ENCODE measurements at places on chromosomes 7 and 10. TPM values are rescaled to one million over a fixed set of nuclear protein-coding genes. Genes with fewer than 3 reads are reported as not detected.

DNA sequence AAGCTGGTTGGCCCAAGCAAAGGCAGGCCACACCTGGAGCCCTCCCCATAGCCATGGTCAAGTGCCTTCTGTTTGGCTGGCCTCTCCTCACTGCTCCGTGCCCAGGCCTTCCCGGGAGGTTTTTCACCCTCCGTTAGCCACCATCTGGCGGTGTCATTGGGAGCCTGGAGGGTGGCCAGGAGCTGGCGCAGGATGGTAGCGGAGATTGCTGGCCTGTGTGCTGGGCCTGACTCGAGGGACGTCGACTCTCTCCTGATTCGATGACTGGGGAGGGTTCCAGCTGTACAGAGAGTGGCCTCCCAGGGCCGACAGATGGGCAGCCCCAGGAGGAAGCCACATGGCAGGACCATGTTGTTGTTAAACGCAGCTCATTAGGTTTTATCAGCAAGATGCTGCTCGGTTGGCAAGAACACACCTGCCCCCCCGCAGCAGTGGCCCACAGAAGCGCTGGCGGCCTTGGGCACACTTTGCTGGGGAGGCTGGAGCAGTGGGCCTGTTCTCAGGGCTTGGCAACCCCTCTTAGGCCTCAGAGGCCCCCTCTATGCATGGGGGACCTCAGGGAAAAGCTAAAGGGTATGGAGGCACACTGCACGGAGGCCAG lies 64.0 kb upstream of the CACUL1 start:
- DNase-seq, result no peak

DNA sequence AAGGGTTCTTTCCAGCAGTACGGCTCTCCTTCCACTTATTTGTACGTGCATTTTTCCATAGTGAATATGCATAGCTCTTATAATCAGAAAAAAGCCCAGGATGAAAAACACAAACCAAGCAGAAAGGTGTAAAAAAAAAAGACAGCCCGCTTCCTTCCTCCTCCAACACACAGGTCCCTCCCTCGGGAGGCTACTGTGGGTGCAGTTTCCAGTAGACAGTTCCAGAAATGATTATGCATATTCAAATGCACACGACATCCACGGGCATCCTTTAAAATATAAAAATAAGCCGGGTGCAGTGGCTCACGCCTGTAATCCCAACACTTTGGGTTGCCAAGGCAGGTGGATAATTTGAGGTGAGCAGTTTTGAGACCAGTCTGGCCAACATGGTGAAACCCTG lies 59.9 kb downstream of the TNRC18 start:
- no peak for DNase-seq

DNA sequence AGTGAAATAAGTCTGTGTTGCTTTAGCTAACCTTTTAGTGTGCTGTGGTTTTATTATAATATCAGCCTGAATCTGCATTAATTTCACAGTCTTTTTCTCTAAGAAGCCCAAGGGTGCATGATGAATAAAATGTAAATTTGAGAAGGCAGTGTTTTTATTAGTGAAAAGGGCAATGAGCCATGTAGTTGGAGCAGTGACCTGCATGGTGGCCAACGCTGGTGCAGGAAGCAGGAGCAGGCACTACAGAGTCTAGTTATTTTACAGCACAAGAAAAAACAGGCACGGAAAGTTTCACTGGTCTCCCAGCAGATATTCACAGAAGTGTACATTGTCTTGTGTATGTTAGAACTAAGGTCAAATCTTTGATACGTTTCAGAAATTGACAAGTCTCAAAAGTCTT lies 247.8 kb downstream of the CELF2 start:
- DNase-seq, result no peak

DNA sequence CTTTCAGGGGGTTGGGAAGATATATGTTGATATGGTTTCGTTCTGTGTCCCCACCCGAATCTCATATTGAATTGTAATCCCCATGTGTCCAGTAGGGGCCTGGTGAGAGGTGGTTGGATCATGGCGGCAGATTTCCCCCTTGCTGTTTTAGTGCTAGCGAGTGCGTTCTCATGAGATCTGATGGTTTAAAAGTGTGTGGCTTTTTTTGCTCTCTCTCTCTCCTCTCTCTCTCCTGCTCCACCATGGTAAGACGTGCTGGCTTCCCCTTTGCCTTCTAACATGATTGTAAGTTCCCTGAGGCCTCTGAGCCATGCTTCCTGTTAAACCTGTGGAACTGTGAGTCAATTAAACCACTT lies 68.4 kb upstream of the PDZD8 start:
- DNase-seq, result no peak

The PRLHR gene
- not detected for total RNA-seq

GRCh38 chr10:122526892-122527291 lies 33.7 kb upstream of the DMBT1 start:
- no peak for DNase-seq

DNA sequence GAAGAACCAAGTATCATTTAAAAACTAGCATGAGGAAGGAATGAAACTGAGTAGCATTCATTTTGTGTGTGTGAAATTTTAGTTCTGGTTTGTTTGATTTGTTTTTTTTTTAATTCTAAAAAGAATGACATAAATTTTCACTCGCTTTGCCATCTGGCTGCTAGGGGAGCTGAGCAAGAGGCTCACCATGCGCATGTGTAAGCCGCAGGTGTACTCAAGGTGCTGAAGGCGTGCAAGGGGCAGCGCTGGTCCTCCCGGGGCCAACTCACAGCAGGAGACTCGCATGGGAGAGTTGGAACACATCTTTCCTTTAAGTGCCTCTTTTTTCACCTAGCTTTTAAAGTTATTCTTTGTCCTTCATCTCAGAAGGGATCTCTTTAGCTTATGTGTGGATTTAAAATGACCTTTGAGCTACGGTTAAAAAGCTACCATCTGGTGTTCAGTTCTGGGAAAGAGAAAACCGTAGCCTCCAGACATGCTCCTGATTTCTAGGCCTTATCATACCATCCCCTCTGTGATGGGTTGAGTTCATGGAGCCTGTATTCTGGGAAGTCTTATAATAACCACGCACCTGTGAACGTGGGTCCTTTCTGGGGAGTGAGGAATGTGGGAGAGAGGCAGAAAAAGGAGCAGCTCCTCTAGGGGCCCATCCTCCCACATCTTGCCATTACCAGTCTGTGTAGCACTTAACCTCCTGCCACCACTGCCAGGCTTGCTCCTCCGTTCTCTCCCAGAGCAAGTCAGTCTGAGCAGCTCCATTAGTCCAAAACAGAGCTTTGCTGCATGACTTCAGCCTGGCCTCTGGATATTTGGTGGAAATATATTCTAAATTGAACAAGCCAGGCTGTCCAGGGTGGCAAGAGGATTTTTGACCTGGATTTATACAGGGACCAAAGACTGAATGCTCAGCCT lies 61.9 kb downstream of the KLHDC10 start:
- no peak for DNase-seq

The MMP21 gene
- total RNA-seq, result not detected

- no peak for DNase-seq
Observed at GRCh38 chr10:77494327-77494726, 143.3 kb downstream of the KCNMA1 start.

DNA sequence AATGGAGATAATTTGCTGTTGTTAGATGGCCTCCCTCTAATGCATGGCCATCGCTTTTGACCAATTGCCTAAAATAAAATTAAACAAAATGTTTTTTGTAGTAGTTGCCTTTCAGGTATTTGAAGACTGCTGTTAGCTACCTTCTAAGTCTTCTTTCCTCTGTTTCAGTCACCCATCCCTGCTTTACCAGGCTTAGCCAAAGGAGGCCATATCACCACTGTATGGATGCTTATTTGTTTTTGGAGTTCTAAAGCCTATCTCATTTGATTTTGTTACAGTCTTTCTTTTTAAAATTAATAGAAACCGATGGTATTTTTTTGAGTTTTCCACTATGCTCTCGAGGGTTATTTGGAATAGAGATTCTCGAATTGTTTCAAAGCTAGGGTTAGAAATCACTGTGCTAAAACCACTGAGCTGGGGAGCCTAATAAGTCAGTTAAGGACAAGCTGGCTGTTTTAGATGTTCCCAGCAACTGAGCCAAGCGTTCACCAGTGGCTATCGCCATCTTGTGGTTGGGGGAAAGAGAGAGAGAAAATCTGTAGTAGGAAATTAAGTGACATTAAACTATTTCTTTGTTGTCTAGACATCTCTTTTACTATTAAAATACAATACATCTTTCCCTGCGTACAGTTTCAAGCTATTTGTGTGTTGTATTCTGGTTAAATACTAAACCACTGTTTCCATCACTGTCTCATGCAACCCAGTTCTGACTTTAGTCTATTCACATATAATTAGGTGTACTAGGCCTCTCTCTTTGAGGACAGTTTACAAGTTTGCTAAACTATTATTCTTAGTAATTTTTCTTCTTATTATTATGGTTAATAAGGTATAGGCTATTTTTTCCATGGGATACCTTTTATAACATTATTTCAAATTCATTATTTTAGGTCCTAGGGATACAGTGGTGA lies 52.2 kb downstream of the GPR158 start:
- DNase-seq, result peak; percentile 42

The ATOH7 gene
- total RNA-seq, result under 0.01 TPM

DNA sequence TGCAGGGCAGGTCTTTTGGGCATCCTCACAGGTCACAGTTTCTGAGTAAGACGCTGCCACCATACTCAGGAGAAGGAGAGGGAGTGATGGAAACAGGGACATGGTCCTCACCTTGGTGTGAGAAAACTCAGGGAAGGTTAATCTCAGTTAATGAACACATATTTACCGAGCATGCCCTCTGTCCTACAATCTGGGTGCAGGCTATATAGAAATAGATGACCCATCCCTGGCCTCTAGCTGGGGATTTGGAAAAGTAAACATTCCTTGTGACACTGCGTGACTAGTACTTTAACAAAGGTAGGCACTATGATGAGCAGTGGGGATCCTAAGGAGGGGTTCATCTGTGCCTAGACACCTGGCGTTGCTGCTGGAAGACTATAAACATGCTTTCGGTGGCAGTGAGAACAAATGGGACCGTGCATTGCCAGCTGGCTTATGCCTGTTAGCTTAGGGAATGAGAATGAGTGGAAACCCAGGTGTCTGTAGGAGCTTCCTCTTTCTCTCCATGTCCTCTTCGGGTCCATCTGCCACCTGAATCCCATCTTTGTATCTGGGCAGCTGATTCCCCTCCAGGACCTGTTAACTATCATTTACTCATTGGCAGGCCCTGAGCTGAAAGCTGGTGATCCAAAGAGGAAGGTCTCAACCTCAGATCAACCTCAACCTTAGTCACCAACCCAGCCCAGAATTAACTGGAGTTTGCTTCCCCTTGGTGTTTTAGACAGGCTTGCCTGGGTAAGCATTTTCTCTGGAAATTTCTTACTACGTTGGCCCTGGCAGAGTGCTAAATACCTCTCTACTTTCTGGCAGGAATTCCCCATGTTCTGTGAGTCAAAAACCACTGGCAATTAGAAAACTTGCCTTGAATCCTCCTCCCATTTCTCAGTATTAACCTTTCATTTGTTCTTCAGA lies 794 bp downstream of the MBL2 start:
- DNase-seq, result peak; percentile 25

The GRM3 gene
- total RNA-seq, result not detected

- DNase-seq, result no peak
Observed at GRCh38 chr7:81719865-81720264, 50.0 kb downstream of the HGF start.

GRCh38 chr10:1731592-1731991 lies 5.7 kb downstream of the ADARB2 start:
- DNase-seq, result no peak

GRCh38 chr10:83723080-83723479 lies 416.2 kb upstream of the GHITM start:
- no peak for DNase-seq

- DNase-seq, result no peak
Observed at GRCh38 chr7:106282390-106282789, 2.4 kb downstream of the NAMPT start.

- peak; percentile 53 for DNase-seq
Observed at GRCh38 chr10:14536241-14537213, 205.8 kb upstream of the FRMD4A start.

DNA sequence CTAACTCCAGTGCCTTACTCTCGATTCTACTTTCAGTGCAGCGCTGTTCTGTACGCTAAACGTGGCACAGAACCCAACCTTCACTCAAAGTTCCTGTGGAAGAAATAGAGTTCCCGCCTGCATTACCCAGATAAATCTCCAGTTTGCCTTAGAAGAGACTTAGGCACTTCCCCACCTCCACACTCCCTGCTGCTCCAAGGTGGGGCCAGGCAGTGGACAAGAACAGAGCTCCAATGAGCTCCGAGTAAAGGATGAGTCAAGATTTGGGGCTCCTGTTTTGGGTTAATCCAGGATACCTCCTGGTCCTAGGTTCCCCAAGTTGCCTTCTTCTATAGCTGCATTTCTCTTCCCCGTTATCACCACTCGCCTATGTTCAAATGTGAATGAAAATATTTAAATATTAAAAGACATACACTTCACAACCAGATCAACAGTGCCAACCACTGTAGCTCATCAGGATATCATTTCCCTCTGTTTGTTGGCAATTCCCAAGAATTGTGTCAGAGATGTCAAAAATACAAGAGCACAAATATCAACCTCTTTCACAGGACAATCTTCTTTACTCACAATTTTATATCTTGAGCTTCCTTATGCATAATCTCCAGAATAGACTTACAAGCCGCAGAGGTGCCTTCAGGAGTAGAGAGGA lies 48.0 kb downstream of the MALSU1 start:
- DNase-seq, result no peak

- peak; percentile 90 for DNase-seq
Observed at GRCh38 chr7:137772748-137773147, 74.0 kb downstream of the DGKI start.

- no peak for DNase-seq
Observed at GRCh38 chr7:63931057-63931600, 67.5 kb upstream of the ZNF722 start.

GRCh38 chr7:17153536-17153935 lies 144.9 kb upstream of the AHR start:
- peak; percentile 29 for DNase-seq

DNA sequence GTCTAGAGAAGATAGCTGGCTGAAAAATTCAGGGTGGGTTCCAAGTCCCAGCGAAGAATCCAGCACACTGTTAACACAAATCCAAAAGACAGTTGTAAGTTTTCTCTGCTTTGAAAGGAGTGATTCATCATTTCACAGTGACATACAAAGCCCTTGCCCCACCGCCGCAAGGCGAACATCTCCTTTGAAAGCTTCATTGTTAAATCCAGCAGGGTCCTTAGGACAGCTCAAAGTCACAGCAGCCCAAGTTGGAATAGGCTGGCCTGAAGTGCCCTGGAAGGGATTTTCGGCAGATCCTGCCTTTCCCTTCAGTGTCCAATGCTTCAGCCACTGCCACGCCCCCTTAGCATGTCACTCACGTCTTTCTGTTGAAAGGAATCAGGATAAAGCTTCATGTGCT lies 526.1 kb downstream of the CALN1 start:
- no peak for DNase-seq

The TMEM225B gene
- total RNA-seq, result 0.53 TPM

GRCh38 chr10:24255115-24255880 lies 46.4 kb downstream of the KIAA1217 start:
- peak; percentile 95 for DNase-seq

The MEPCE gene
- 18.7 TPM for total RNA-seq

DNA sequence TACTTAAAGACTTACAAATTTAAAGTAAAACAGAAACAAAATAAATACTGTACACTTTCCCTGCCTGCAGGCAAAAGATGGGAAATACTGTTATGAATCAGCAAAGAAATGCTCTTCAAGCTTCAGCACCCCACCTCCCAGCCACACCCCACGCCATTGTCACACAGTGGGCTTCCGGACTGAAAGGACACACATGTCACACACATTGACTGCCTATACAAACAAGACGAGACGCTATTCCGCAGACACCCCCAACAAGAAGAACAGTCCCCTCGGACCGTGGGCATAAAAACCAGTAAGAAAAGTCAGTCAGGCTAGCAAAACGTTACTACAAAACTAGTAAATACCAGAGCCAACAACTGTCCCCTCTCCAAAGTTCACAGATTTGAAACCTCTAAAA lies 22.2 kb upstream of the PARP12 start:
- no peak for DNase-seq

GRCh38 chr7:20026762-20027161 lies 190.4 kb downstream of the MACC1 start:
- DNase-seq, result no peak
